ENCODE measurements at places on chromosomes 1 and 21.

DNA sequence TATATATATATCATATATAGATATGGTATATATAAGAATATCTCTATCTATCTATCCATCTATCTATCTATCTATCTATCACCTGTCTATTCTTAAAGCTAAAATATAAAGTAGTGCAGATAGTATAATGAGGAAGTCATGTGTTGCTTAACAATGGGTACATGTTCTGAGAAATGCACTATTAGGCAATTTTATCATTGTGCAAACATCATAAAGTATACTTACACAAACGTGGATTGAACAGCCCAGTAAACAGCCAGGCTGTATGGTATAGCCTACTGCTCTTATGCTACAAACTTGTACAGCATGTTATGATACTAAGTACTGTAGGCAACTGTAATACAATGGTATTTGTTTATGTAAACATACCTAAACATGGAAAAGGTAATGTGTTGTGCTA, 621.0 kb upstream of the NCAM2 start:
- DNase-seq: no peak

DNA sequence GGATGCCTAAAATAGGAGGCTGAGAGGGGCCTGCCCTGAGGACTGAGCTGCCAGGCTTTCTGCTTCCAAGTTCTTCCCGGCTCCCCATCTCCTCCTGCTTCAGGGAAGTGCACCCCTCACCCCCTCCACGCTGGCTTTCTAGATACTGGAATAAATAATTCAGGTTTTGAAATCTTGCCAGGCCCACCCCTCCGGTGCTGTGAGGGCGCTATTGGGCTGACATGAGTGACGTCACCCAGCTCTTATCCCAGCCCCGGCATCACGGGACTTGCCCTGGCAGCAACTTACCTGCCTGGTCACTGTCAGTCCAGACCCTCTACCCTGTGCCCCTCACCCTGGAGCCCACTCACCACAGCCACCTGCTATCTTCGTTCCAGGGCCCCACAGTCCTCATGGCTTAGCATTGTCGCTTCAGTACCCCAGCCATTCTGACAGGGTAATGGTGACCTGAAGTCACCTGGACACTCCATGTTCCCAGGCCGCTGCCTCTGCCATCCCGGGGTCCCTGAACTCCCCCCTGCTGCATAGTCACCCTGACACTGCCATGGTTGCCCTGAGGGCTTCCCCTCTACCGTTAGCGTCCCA, 819 bp upstream of the GPR3 start:
- DNase-seq: no peak

DNA sequence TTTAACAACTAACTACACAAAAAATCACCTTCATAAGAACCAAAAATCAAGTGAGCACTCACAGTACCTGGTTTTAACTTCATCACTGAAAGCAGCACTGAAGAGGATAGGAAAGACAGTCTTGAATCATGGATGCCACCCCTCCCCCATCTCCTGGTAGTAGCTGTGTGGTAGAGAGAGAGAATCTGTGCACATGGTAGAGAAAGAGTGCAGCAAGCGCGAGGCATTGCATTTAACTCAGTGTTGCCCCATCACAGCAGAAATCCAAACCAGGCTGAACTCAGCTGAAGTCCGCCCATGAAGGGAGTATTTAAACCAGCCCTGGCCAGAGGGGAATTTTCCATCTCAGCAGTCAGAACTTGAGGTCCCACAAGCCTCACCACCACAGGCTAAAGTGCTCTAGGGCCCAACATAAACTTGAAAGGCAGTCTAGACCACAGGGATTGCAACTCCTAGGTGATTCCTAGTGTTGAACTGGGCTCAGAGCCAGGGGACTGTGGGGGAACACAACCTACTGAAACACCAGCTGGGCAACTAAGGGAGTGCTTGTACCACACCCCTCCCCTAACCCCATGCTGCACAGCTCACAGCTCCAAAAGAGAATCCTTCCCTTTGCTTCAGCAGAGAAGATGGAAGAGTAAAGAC, 38.4 kb downstream of the VAV3 start:
- DNase-seq: no peak

GRCh38 chr1:86825319-86825718, 88.6 kb downstream of the SELENOF start:
- no peak for DNase-seq

DNA sequence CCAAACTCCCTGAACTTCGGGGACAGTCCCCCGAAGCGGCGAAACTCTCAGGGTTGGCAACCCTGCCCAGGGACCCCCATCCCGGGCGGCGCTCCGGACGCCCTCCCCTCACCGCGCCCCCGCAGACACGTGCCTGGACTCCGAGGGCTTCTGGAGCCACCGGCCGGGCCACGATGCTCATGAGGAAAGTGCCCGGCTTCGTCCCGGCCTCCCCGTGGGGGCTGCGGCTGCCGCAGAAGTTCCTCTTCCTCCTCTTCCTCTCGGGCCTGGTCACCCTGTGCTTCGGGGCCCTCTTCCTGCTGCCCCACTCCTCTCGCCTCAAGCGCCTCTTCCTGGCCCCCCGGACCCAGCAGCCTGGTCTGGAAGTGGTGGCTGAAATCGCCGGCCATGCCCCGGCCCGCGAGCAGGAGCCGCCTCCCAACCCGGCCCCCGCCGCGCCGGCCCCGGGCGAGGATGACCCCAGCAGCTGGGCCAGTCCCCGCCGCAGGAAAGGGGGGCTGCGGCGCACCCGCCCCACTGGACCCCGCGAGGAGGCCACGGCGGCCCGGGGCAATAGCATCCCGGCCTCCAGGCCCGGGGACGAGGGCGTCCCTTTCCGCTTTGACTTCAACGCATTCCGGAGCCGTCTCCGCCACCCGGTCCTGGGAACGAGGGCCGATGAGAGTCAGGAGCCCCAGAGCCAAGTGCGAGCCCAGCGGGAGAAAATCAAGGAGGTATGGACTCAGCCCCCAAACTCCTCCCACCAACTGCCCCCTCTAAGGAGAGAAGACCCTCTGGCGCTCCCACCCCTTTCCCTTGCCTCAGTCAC, 1.2 kb downstream of the MAN1C1 start:
- DNase-seq: no peak

GRCh38 chr1:201759194-201759815, 69.7 kb upstream of the IPO9 start:
- DNase-seq: no peak

DNA sequence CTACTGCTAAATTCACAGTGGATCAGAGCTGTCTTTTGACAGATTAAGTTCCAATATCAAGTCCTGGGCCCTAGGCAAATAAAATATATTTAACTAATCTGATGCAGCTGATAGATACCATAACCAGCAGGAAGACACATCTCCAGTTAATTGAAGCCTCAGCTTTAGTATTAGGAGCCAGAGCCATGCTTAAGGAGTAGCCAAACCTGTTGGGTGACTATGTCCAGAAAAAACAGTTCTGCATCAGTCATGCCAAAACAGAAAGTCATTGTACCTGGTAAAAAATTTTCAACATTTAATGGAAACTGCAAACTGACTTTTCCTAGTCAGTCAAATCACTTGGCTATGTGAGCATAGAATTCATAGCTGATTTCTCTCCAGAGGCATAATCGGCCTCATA, 200.5 kb upstream of the RUNX1 start:
- DNase-seq: no peak

GRCh38 chr21:37454869-37455503, 88.4 kb downstream of the DYRK1A start:
- DNase-seq: no peak

- DNase-seq: no peak
Measured at GRCh38 chr1:235468970-235469369, 35.3 kb downstream of the B3GALNT2 start.

DNA sequence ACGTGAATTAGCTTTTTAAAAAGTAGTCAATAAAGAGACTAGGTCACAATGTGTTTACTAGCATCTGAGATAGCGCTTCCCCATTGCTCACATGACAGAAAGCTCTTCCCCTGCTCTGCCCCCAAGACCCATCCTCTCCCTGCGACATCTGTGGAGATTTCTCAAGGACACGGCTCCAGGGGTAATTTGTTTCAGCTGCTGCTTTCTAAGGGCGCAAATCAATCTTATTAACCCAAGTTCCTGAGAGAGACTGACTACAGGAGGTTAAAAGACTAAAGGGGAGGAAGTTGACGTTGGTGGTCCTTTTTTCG, at the start of gene MYOCOS:
MYOCOS (plus strand) TSS at position 92 of the 311 bp plus-strand sequence. CDS start 1,641 bp downstream, outside the sequence.
- DNase-seq: no peak

DNA sequence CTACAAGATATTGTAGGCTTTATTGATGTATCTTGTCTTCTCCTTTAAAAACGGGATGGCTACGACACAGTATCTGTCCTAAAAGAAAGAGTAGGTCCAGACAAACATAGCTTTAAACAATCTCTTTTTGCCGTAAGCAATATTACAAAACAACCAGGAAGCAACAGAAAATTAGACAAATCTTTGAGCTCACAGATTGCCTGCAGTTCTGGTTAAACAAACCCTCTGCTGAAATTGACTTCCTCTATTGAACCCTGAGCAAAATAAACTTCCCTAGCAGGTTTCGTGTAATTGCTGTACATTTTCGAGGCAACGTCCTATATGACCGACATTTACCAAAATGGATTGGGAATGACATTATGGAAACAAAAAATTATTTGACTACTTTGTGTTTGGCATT, 50.6 kb downstream of the CHML start:
- no peak for DNase-seq

GRCh38 chr1:10980841-10981727, 31.4 kb upstream of the TARDBP start:
- no peak for DNase-seq

- no peak for DNase-seq
Measured at GRCh38 chr1:165490175-165490574, 45.2 kb upstream of the RXRG start.

- DNase-seq: no peak
Measured at GRCh38 chr1:232628335-232629249, 1.3 kb downstream of the SIPA1L2 start.

GRCh38 chr1:219837274-219837993, 90.9 kb downstream of the SLC30A10 start:
- DNase-seq: no peak

GRCh38 chr21:42311816-42312625, 3.2 kb downstream of the TFF3 start:
- DNase-seq: no peak

DNA sequence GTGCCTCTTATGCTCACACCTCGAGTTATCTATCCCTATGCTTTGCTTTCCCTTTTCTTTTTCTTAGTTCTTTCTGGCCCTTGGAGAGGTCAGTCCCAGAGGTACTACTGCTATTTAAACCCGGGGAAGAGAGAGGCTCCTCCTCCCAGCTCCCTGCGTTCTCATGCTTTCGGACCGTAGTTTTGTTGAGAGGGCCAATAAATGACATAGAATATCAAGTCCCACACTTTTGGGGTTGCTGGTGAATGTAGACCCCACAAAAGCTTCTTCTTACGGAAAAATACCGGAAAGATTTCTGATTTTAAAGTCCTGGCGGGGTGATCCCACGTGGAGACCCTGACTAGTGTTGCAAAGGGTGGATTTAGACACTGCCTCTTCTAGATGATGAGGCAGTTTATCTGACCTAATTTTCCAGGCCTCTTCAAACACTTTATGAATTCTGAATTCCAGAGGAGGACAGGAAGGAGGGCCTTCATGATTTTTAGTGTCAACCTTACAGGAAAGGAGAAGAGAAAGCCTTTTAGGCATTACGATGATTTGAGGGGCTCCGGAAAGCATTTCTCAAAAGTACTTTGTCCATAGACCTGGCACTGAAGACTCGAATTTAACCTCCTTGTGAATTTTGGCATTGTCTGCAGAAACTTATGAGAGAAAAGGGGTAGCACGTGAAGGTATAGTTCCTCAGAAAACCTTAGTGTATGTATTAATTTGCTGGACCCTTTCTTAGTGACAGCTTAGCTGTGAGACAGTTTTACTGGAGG, 694 bp downstream of the TMEM167B start:
- no peak for DNase-seq

DNA sequence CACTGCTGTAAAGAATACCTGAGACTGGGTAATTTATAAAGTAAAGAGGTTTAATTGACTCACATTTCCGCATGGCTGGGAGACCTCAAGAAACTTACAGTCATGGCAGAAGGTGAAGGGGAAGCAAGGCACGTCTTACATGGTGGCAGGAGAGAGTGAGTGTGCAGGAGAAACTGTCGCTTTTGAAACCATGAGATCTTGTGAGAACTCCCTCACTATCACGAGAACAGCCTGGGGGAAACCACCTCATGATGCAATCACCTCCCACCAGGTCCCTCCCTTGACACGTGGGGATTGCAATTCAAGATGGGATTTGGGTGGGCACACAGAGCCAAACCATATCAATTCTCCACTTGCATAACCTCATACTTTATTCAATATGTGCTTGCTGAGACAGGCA, 76.6 kb downstream of the GIPC2 start:
- DNase-seq: no peak

DNA sequence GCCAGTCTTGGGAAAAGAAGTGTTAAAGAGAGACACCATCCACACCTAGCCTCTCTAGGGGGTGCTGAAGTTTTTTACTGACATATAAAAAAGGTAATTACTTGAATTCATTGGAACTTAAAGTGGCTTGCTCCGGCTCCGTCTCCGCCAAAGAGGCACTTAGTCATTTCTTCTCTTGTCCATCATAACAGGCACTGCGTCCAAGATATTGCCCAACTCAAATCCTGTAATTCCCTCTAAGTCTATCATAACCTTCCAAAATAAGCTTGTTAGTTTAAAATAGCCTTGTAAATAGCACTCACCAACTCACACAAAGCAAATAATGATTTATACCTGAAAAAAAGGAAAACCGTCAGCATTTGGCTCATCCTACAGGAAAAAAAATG, 160.5 kb downstream of the ZBTB18 start:
- DNase-seq: no peak

DNA sequence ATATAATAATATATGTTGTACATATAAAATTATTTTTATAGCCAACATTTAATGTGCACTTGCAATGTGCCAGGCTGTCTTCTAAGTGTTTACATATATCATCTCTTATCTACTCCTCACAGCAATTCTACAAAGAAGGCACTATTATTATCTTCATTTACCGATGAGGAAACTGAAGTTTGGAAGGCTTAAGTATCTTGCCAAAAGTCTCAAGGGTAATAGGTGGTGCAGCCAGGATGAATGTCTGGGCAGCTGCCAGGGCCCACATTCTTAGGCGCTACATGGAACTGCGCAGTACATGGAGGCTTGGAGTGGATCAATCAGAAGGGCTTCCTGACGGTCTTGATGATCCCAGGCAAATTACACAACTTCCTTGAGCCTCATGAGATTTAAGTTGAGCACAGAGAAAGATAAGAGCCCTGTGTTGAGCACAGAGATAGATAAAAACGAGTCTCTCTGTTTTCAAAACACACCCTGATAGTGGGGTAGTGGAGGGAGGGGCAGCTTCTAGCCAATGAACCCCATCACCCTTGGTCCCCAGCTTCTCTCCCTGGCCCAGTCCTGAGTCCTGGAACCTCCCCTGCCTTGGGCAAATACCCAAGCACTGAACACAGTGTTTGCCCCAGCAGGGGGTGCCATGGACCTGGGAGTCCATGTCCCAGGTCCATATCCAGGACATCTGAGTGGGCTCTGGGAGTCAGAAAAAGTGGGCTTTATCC, 9.2 kb downstream of the POU3F1 start:
- no peak for DNase-seq

GRCh38 chr1:6330410-6330911, 63.1 kb downstream of the ACOT7 start:
- no peak for DNase-seq
